ENCODE measurements at places on chromosomes 12 and 14.

DNA sequence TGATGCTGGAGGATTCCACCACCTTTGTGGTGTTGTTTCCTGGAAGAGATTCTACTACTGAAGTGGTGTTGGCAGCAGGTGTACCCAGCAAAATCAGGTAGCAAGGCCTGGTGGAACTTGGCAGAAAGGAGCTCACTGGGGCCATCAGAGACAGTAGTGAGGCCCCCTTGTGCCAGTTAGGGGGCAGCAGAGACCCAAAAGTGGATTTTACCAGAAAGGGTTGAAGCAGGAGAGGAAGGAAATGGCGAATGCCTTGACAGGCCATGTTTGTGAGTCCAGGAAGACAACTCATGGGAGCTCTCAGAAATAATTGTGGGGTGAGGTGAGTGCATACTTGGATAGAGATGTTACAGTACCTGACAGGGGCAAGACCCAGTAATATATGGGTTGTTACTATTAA is 137.7 kb upstream of the FGD4 start:
- no peak for DNase-seq

DNA sequence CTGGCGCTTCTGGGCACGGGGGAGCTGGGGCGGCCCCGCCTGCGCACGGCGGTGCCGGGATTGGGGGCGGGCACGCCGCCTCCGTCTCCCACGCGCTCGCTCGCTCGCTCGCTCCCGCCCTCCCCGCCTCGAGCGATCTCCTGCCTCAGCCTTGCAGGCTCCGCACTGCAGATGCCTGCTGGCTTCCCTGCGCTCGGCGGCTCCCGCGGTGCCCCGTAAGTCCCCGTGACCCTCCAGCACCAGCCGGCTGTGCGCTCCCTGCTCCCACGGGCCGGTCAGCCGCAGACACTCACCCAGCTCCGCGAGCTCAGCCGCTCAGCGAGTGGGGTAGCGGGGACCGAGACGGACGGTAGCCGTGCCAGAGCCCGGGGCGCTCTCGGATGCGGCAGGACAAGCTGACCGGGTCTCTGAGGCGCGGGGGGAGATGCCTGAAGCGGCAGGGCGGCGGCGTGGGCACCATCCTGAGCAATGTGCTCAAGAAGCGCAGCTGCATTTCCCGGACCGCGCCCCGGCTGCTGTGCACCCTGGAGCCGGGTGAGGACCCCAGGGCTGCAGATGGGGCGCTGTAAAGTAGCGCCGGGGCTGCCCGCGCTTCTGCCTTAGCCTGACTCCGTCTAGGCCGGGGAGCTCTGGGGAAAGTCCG is at the start of gene TBC1D30:
Gene TBC1D30, plus strand, starts transcription at position 148 of the 643 bp plus-strand sequence. Its CDS starts 233 bp downstream, at position 381.
- no peak for DNase-seq

DNA sequence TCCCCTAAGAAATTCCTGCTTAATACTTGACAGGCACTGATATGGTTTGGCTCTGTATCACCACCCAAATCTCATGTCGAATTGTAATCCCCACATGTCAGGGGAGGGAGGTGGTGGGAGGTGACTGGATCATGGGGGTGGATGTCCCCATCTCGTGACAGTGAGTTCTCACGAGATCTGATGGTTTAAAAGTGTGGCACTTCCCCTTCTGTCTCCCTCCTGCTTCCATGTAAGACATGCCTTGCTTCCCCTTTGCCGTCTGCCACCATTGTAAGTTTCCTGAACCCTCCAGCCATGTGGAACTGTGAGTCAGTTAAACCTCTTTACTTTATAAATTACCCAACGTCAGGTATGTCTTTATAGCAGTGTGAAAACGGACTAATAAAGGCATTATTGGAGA is 198.0 kb downstream of the FOXN3 start:
- DNase-seq, result no peak

DNA sequence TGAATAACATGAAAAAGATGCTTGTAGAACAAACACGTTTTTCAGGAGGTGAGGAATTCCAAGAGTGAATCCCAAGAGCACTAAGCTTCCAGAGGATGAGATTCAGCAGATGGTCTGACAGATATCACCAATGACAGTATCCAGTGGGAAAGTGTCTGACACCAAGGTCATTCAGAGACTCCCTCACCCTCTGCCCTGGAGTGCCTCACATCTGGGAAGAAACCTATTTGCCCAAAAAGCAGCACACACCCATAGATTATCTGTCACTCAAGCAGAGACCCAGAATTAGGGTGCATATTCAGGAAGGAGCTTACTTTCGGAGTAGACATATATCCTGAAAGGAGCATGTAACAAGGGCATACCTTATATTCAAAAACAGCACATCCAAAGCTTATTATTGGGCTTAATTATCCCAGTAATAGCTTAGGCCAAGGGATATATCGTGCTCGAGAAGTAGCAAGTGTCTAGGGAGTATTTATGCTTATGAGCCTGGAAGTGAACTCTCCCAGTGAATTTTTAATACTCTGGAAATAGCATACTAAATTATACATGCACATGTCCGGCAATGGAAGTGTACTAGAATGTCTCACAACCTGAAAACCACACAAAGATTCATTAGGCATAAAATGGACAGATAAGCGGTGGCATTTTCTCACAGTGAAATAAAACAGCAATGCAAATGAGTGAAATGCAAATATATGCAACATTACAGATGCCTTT is 998.1 kb upstream of the TMEM132C start:
- DNase-seq, result no peak

DNA sequence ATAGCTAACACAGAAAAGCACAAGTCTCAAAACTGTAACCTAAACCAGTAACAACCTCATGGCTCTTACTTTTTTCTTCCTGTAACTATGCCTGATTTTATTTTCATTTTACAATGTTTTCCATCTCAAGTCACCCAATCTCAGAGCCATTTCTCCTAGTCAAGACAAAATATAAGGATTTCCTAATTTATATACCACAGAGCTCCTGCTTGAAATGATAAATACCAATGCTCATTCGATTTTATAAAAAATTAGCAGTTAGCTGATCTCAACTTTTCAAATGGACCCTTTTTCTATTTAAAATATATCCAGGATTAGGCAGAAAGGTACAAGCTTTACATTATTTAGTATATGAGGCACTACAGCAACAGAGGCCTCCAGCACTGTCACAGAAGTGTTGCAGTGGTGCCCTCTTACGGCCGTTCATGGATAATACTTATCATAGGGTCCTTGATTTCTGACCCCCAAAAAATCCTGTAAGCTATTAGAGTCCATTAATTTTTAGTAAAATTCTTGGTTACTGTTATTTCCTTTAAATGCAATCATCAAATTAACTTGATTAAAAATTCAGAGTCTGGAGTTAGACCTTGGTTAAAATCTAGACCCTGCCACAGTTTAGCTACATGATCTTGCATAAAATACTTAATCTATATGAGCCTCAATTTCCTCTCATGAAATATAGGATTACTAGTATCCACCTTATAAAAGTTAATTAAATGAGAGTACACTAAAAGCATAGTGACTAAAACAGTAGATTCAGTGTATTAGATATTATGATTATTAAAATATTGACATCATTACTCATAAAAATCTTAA is 68.3 kb downstream of the SEC23A start:
- DNase-seq, result no peak

DNA sequence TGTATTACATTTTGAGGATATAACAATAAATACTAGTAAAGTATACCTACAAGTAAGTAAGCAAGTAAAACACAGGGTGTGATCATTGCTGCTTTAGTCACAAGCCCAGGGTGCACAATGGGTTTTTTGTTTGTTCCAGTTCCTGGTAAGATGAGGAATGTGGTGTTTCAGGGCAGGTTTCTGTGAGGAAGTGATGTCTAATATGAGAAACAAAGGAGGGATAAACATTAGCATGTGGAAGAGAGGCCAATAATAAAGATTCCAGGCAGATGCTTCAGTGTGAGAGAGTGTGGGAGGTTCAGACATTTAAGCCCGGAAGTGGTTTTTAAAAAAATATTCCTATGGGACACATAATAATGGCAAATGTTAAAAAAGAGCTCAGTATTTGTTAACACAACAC is 808.1 kb upstream of the USP15 start:
- no peak for DNase-seq

DNA sequence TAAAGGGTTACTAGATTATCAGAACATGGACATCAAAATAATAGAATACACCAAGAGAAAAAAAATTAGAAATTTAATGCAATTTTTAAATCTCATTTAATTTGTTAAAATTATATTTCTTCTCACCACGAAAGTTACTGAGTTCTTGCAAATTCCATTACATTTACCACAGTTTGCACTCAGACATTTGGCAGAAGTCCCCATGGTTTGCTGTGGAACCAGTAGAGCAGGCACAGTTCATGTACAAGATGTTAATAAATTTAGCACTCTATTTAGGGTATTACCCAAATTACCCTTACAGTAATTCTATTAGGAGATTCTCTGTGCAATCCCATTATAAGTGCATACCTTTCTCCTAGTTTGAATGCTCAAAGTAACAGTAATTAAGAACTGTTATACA is 9.7 kb downstream of the SCN8A start:
- DNase-seq, result no peak

- DNase-seq, result peak; percentile 53
These were observed 11.5 kb downstream of the ZFP36L1 start for GRCh38 chr14:68781161-68782021.

- DNase-seq, result no peak
These were observed 87.1 kb upstream of the FOXN3 start for GRCh38 chr14:89504091-89504490.

GRCh38 chr12:89350260-89350629 is 2.1 kb downstream of the DUSP6 start:
- DNase-seq, result no peak

DNA sequence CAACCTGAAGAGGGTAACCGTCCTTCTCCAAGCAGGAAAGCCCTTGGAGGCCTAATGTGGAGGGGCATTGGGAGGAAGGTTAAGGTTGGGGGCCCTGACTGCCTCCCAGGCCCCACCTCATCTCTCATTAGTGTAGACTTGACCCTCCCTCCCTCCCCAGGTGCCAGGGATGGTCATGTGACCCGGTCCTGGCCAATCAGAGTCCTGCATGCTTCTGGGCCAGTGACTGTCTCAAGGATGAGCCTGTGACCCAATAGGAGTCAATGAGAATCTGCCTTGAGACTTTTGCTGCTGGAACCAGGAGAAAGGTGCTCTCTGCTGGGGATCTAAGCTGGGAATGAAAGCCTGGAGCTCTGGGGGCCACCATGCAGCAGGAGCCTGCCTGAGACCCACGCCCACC is 70.8 kb downstream of the NCOR2 start:
- DNase-seq, result no peak

- peak; percentile 37 for DNase-seq
These were observed 24.0 kb downstream of the FGF6 start for GRCh38 chr12:4421590-4422031.

GRCh38 chr12:21444193-21445146 is 7.0 kb downstream of the PYROXD1 start:
- no peak for DNase-seq

DNA sequence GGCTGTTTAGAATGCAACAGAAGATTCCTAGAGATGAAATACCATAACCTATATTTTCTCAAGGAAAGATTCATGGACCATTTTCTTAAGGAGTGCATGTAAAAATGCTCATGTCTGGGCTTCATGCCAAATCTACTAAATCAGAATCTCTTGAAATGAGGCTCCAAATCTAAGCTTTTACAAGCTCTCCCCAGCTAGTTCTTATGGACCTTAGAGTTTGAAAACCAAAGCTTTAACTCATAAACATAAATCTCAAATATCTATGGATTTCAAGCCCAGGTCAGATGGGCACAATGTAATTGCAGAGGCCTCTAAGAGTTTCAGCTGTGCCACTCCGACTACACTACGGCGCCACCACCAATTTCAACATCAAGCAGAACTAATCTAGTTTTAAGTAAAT is 117.3 kb upstream of the CAND1 start:
- no peak for DNase-seq

DNA sequence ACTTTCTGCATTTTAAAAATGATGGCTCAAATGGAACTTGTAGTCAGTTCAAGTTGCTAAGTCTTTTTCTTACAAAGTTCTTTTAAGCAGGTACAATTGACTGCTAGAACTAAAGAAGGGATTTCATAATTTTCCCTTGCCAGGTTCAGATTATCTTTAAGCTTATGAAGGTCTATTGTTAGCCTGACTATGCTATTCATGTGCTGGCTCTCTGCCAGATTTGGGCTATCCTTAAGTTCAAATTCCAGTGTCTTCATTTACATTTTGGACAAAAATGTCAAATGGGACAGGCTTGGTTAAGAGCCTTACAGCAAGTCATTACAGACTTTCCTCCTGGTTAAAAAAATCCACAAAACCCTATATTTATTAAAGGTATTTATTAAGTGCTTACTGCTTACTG is 42.3 kb downstream of the INSM2 start:
- no peak for DNase-seq

GRCh38 chr14:52467515-52468266 is 84.6 kb downstream of the TXNDC16 start:
- no peak for DNase-seq

GRCh38 chr12:116528065-116528464 is 31.1 kb upstream of the MAP1LC3B2 start:
- DNase-seq, result no peak

GRCh38 chr12:28177461-28177860 is 12.8 kb upstream of the CCDC91 start:
- no peak for DNase-seq

DNA sequence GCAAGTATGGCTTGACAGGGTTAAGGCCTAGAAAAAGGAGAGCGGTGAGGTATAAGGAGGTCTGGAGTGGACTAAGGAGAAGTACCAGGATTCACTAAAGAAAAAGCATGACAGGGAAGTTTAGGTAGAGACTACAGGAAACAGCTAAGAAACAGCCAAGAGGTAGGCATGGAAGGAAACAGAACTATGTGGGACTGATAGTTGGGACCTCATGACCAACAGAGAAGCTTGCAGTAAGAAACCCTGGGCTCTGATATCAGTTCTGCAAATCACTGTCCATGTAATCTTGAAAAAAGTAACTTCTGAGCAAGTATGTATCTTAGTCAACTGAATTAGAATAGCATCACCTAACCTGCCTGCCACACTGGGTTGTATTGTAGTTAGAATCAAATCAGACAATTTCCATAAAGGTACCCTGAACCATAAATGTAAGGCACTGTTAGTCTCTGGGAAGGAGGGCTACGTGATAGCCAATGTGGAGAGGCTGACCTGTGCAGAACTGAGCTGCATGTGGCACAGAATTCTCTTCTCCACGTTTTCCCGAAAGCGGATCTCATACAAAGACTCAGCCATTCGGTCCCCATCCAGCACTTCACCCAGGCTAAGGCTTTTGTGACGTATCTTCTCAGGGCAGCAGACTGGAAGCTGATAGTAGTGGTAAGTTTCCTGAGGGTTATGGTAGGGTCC is 912 bp downstream of the TM9SF1 start:
- no peak for DNase-seq

Data from hematopoietic multipotent progenitor cell treated with erythropoietin and hydrocortisone succinate and interleukin-3 and kit ligand, for 17 days (in vitro differentiated cells).